ENCODE measurements at places on chromosomes 6 and 20. TPM values are rescaled to one million over a fixed set of nuclear protein-coding genes. Genes with fewer than 3 reads are reported as not detected.

DNA sequence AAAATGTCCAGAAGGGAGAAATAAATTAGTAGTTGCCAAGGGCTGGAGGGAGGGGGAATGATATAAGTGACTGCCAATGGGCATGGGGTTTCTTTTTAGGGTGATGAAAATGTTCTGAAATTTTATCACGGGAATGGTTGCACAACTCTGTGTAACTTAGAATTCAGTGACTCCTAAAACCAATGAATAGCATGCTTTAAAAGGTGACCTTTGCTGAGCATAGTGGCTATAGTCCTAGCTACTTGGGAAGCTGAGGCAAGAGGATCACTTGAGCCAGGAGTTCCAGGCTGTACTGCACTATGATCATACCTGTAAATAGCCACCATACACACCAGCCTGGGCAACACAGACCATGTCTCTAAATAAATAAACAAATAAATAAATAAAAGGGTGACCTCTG is 109.0 kb downstream of the ATG5 start:
- no peaks in the 10 kb centered on the region for H3K27me3 ChIP-seq
- no peak for DNase-seq
- no peak overlapping the region for H3K27ac ChIP-seq
- H3K36me3 ChIP-seq = no peaks in the 10 kb centered on the region
- no peak overlapping the region for H3K4me3 ChIP-seq

GRCh38 chr20:47343007-47343472 is 13.5 kb downstream of the ZMYND8 start:
- H3K27me3 ChIP-seq = no peaks in the 10 kb centered on the region
- H3K4me1 ChIP-seq = peaks cover 30% of the 10 kb centered on the region
- no peak for DNase-seq
- H3K36me3 ChIP-seq = no peaks in the 10 kb centered on the region
- no peak overlapping the region for H3K4me3 ChIP-seq
- no peak overlapping the region for H3K27ac ChIP-seq

DNA sequence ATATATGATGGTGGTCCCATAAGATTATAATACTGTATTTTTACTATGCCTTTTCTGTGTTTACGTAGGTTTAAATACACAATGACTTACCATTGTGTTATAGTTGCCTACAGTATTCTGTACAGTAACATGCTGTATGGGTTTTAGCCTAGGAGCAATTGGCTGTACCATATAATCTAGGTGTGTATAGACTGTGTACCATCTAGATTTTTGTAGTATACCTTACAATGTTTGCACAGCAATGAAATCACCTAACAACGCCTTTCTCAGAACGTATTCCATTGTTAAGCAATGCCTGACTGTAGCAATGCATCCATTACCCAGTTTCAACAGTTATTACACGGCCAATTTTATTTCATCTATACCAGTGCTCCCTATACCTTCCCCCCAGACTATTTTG is 10.7 kb downstream of the MACROD2 start:
- H3K36me3 ChIP-seq = peaks cover 4% of the 10 kb centered on the region
- no peak overlapping the region for H3K4me3 ChIP-seq
- H3K4me1 ChIP-seq = no peaks in the 10 kb centered on the region
- no peaks in the 10 kb centered on the region for H3K27me3 ChIP-seq

GRCh38 chr6:136252441-136252840 is 2.3 kb upstream of the MTFR2 start:
- peaks cover 8% of the 10 kb centered on the region for H3K4me1 ChIP-seq
- no peak overlapping the region for H3K27ac ChIP-seq
- DNase-seq = no peak
- no peaks in the 10 kb centered on the region for H3K27me3 ChIP-seq

DNA sequence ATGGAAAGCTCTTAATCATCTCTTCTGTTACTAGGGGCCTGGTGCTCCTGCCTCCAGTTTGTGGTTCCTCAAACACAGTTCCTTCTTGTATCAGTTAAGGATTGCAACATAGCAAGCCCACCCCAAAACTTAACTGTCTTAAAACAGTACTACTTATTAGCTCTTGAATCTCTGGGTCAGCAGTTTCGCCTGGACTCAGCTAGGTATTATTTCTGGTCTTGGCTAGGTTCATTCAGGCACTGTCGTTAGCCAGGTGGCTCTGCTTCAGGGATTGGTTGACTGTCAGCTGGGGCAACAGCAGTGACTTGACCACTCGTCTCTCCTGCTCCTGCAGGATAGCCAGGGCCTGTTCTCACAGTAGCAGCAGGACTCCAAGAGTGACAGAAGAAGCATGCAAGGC is 30.0 kb upstream of the RALY start:
- no peaks in the 10 kb centered on the region for H3K36me3 ChIP-seq
- no peak overlapping the region for H3K4me3 ChIP-seq
- H3K27me3 ChIP-seq = no peaks in the 10 kb centered on the region
- no peak overlapping the region for H3K27ac ChIP-seq

DNA sequence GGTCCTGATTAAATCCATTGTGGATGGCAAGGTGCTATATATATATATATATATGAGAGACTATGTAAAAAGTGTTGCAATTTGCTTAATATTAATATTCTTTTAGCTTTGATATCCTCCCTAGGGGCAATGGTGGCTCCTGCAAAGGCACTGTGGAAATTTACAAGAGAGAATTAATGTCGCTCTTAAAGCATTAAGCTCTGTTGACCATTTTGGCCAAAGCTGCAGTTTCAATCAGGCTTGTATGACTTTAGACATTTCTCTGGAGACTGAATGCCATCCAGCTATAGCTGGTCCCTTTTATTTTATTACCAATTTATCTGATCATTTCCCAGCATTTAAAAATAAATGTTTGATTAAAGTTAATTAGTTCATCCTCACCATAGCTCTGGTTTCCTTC is 155.3 kb downstream of the JARID2 start:
- peak overlapping the region; percentile 24 for H3K27ac ChIP-seq
- H3K27me3 ChIP-seq = no peaks in the 10 kb centered on the region

GRCh38 chr6:36504982-36505381 is 42.3 kb downstream of the STK38 start:
- H3K27me3 ChIP-seq = no peaks in the 10 kb centered on the region
- no peak for DNase-seq
- H3K4me3 ChIP-seq = no peak overlapping the region

GRCh38 chr6:134753001-134753400 is 196.9 kb downstream of the ALDH8A1 start:
- peaks cover 5% of the 10 kb centered on the region for H3K4me1 ChIP-seq
- no peak overlapping the region for H3K27ac ChIP-seq
- H3K27me3 ChIP-seq = no peaks in the 10 kb centered on the region
- H3K4me3 ChIP-seq = no peak overlapping the region
- H3K36me3 ChIP-seq = no peaks in the 10 kb centered on the region

DNA sequence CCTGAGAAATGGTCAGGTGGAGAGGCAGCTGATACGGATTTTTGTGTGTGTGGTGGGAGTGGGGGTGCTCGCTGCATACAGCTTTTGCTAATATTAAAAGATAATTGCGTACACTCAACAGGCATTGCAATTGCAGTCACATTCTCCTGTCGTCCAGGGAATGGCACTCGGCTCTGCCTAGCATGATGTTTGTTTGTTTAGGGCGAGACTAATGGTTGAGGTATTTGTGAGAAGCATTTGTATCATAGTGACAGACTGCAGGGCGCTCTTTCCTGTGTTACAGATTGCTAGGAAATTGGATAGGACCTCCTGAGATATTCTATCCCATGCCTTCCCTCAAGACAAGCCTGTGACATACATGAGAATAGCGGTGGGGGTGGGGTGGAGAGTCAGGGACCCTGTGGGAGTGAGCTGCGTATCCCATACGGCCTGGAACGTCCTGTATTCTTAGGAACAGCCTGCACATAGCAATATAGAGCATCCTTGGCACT is 207.4 kb downstream of the SOX4 start:
- H3K4me3 ChIP-seq = no peak overlapping the region
- no peak overlapping the region for H3K27ac ChIP-seq
- DNase-seq = no peak
- peaks cover 9% of the 10 kb centered on the region for H3K4me1 ChIP-seq
- no peaks in the 10 kb centered on the region for H3K27me3 ChIP-seq
- no peaks in the 10 kb centered on the region for H3K36me3 ChIP-seq

DLK2 gene
- not detected for total RNA-seq

HUS1B gene
- total RNA-seq = not detected

Measured in neural progenitor cell (in vitro differentiated cells).